CD14-positive monocyte (primary cell): ENCODE measurements at places on chromosomes 12 and 14. TPM values are rescaled to one million over a fixed set of nuclear protein-coding genes. Genes with fewer than 3 reads are reported as not detected.

GRCh38 chr14:68094158-68094557, 274.6 kb downstream of the RAD51B start:
- H3K27ac ChIP-seq: no peak overlapping the region
- no peaks in the 10 kb centered on the region for H3K36me3 ChIP-seq
- no peak overlapping the region for H3K4me3 ChIP-seq
- no peaks in the 10 kb centered on the region for H3K4me1 ChIP-seq
- no peaks in the 10 kb centered on the region for H3K27me3 ChIP-seq
- no peak for DNase-seq

The KRT75 gene
- not detected for polyA plus RNA-seq

DNA sequence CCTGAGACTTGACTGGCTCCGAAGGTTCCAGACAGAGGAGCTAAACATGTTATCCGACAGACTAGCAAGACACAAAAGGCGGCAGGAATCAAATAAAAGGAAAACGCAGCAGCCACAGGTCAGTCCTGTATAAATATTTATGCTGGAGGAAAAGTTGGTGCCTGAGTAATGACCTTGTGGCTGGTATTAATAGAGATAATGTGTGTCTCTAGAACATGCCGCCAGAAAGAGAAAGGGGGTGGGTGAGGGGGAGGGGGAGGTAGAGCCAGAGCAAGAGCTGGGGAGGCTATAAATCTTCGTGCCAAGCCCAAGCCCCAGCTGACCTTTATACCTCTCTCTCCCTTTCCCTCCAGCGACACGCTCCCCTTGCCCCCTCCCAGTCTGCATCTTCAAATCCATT, 590.4 kb downstream of the MED13L start:
- DNase-seq: no peak
- no peak overlapping the region for H3K27ac ChIP-seq
- no peaks in the 10 kb centered on the region for H3K36me3 ChIP-seq
- no peaks in the 10 kb centered on the region for H3K4me1 ChIP-seq

DNA sequence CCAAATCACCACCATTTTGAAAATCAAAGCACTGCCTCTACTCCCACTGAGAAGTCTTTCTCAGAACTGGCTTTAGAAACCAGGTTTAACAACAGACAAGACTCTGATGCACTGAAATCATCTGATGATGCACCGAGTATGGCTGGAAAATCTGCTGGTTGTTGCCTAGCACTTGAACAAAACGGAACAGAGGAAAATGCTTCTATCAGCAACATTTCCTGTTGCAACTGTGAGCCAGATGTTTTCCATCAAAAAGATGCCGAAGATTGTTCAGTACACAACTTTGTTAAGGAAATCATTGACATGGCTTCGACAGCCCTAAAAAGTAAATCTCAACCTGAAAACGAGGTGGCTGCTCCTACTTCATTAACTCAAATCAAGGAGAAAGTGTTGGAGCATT, 115.0 kb upstream of the NPAS3 start:
- no peak overlapping the region for H3K27ac ChIP-seq
- H3K36me3 ChIP-seq: no peaks in the 10 kb centered on the region
- no peaks in the 10 kb centered on the region for H3K4me1 ChIP-seq
- H3K4me3 ChIP-seq: no peak overlapping the region
- no peaks in the 10 kb centered on the region for H3K27me3 ChIP-seq

DNA sequence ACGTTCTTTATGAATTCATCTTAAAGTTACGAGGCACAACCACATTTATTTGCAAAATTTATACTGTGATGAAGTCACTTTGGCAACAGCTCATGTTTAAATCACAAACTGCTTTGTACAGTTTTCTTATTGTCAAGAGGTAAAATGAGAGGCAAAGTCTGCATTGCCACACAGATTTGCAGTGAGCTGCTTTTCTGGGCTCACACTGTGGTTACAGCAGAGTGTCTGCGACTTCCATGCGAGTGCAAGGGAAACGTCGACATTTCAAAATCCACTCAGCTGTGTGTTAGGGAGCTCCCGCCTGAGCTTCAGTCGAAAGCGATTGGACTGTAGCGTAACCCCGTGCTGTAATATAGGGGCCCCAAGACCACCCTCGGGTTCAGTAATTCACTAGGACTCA, 13.0 kb downstream of the MTA1 start:
- H3K27ac ChIP-seq: no peak overlapping the region
- no peak overlapping the region for H3K4me3 ChIP-seq
- H3K36me3 ChIP-seq: peaks cover 2% of the 10 kb centered on the region
- DNase-seq: no peak

The ST8SIA1 gene
- polyA plus RNA-seq: not detected in 2 replicates

DNA sequence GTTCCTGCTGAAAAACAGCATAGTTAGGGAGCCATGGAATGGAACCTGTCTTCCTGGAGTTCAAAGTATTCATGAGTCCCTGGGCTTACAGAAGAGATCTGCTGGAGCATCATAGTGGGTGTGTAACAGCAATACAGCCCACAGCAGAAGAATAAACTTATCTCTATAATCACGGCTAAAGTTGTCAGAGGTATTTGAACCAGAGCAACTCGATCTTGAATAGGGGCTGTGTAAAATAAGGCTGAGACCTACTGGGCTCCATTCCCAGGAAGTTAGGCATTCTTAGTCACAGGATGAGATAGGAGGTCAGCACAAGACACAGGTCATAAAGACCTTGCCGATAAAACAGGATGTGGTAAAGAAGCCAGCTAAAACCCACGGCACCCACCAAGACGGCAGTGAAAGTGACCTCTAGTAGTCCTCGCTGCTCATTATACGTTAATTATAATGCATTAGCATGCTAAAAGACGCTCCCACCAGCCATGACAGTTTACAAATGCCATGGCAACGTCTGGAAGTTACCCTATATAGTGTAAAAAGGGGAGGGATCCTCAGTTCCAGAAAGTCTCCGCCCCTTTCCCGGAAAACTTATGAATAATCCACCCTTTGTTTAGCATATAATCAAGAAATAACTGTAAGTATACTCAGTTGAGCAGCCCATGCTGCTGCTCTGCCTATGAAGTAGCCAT, 223.4 kb downstream of the PCNX1 start:
- no peaks in the 10 kb centered on the region for H3K27me3 ChIP-seq
- no peak overlapping the region for H3K27ac ChIP-seq
- H3K4me1 ChIP-seq: peaks cover 11% of the 10 kb centered on the region
- peak overlapping the region; percentile 7 for H3K4me3 ChIP-seq
- DNase-seq: peak; percentile 47
- no peaks in the 10 kb centered on the region for H3K36me3 ChIP-seq

The SLC22A17 gene
- polyA plus RNA-seq: not detected in 2 replicates

The MGP gene
- not detected for polyA plus RNA-seq

GRCh38 chr14:71855399-71856036, 76.7 kb upstream of the RGS6 start:
- H3K4me3 ChIP-seq: no peak overlapping the region
- H3K4me1 ChIP-seq: no peaks in the 10 kb centered on the region
- H3K36me3 ChIP-seq: no peaks in the 10 kb centered on the region
- peak; percentile 42 for DNase-seq
- H3K27me3 ChIP-seq: no peaks in the 10 kb centered on the region
- no peak overlapping the region for H3K27ac ChIP-seq

- no peak for DNase-seq
- no peaks in the 10 kb centered on the region for H3K27me3 ChIP-seq
- no peaks in the 10 kb centered on the region for H3K36me3 ChIP-seq
- no peak overlapping the region for H3K27ac ChIP-seq
Observed at GRCh38 chr14:78586681-78587080, 416.5 kb downstream of the NRXN3 start.

The PWP1 gene
- polyA plus RNA-seq: 28.0 TPM

DNA sequence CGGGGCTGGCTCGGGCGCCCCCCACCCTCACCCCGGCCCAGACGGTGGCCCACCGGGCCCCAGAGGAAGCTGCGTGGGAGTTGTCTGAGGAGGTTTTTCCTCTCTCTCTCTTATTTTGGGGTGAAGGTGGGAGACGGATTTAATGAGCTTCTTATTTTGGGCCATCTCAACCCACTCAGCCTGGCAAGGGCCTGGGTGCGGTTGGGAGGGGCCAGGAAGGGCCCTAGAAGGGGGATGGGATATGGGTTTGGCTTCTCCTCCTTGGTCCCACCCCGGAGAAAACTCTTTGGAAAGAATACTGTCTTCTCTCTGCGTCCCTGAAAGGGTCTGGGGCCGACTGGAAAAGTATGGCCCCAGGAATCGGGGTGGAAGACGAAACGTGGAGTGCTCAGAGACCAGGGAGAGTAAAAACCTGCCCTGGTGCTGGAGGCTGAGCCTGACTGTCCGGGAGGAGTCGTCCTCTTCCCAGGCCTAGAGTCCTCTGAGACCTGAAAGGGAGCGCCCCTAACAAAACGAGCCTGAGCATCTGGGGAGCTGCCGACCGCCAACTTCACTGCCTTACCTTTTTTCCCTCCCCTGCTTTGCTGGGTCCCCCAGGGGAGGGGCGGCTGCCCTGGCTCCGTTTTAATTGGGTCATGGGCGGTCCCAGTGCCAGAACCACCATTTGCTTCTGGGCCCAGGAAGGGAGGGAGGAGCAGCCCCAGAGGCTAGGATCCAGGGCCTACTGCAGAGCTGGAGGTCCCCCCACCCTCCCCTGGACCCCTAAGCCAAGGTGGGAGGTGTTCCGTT, 1.6 kb downstream of the MMP14 start:
- no peak for DNase-seq
- no peak overlapping the region for H3K27ac ChIP-seq
- H3K27me3 ChIP-seq: no peaks in the 10 kb centered on the region
- H3K36me3 ChIP-seq: peaks cover 16% of the 10 kb centered on the region
- peak overlapping the region; percentile 44 for H3K4me3 ChIP-seq

The GALNT4 gene
- polyA plus RNA-seq: 12.9 TPM

DNA sequence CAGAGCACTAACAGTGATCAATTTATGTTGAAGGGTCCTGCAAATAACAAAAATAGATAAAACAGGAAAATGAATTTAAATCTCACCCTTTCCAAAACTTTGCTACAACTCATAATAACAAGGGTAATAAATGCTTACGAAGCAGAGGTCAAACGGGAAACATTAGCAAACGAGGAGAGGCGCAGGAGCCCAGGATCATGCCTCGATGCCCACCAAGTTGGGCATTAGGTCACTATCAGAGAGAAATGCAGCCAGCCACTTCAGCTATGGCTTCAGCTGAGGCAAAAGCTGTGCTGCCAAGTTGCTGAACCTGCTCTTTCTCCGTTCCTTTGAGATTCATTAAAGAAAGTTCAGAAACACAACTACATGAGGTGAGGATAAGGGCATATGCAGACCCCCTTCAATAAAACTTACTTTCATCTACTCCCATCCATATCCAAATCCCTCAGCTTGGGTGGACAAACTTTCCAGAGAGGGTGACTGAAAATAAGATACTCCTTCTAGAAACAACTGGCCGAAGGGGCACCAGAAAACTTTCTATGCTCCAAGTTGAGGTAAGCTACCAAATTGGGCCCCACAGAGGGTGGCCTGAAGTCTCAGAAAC, 7.9 kb downstream of the NKX2-1 start:
- H3K36me3 ChIP-seq: no peaks in the 10 kb centered on the region
- H3K4me3 ChIP-seq: no peak overlapping the region
- DNase-seq: no peak
- H3K27ac ChIP-seq: no peak overlapping the region
- no peaks in the 10 kb centered on the region for H3K4me1 ChIP-seq

The KRT72 gene
- polyA plus RNA-seq: not detected

- H3K4me3 ChIP-seq: no peak overlapping the region
- DNase-seq: no peak
- no peak overlapping the region for H3K27ac ChIP-seq
- no peaks in the 10 kb centered on the region for H3K27me3 ChIP-seq
Observed at GRCh38 chr12:130504110-130504839, 166.6 kb downstream of the PIWIL1 start.
